Stimulated activated CD8-positive, alpha-beta memory T cell treated with anti-CD3 and anti-CD28 coated beads, Interleukin-4, amount 100 ng/mL, for 4 hours (primary cell): ENCODE measurements at places on chromosomes 4 and X.

GRCh38 chr4:125091-125771, 930 bp downstream of the ZNF718 start:
- no peak for DNase-seq

DNA sequence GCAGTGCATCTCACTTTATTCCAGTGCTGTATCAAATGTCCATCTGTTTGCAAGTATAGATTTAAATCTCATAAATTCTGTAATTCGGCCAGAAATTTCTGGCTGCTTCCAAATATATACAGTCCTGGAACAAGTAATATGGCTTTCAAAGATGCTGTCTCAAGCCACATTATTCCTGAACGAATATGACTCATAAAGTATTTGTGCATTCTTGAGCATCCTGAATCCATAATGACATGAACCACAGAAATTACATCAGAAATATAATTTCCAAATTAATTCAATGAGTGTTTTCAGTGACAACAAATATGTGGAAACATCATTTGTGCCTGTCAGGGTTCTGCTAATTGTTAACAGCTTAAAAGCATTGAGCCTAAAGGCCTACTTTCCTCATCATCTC, 140.9 kb upstream of the HPGD start:
- no peak for DNase-seq

- no peak for DNase-seq
These were observed 7.8 kb upstream of the NUP54 start for GRCh38 chr4:76155979-76156378.

DNA sequence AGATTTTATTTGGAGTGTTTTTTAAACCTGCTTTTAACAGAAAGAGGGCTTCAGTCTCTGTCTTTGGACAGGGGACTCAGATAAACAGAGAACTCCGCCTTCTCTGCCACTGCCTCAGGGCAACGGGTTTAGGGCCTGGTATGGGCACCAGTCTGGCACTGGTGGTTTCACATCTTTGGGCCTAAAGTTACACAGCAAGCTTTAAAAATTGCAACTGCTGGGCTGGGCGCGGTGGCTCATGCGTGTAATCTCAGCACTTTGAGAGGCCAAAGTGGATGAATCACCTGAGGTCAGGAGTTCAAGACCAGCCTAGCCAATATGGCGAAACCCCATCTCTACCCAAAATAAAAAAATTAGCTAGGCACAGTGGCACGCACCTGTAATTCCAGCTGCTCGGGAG, 10.3 kb upstream of the NAT8L start:
- no peak for DNase-seq

DNA sequence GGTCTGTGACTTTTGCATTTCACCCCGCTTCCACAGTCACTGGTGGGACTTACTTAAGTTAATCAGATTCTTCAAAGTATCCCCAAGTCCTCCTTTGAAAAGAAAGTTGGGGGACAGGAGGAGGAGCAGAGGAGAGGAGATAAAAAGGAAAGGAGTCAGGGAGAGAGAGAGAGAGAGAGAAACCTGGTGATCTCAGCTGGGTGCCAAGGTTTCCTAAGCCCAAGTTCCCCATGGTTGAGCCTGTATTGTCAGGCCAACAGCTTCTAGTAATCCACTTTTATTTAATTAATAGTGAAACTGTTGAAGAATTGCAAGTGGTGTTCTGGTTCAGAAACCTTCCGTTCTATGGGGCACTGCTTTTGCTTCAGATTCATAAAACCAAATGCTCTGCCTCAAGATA, 91.6 kb downstream of the AR start:
- DNase-seq: no peak

GRCh38 chr4:36187723-36188333, 56.5 kb downstream of the ARAP2 start:
- DNase-seq: no peak

GRCh38 chrX:38975368-38975942, 174.2 kb downstream of the MID1IP1 start:
- no peak for DNase-seq

DNA sequence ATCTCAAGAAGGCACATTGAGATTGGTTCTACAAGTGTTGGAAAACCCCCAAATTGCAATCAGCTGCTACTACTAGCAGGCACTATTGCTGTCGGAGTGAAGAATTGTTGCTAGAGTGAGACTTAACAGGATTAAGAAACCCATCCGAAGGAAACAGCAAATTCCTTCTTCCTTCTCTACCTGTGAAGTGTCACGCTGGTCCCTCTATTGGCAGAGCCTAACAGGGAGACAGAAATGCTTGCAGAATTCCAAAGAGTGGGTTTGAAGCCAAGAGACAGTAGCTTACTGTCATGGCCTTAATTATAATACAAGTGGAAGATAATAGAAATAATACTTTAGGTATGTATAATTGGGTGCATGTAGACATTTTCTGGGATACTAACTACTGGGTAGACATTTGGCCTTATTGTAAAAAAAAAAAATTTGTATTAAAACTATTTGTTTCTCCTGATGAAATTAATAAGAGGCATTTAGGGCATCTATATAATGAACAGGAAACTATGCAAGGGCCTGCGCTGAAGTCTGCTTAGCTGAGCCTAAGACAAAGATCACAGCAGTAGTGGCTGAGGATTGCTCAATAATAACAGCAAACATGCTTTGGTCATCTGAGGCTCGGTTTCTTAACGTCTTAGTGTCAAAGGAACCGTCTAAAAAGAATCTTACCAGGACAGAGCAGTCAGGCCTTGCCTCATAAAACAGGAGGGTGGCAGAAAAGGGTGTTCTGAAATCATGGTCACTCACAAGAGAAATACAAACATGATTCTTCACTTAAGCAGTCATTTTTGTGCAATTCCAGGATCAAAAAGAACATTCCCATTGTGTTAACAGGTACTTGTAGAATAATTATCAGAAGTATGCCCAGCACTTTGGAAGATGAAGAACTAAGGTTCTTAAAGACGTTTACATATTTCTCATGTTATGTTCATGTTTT, 40.8 kb downstream of the FAM241A start:
- no peak for DNase-seq

- DNase-seq: no peak
These were observed 39.6 kb upstream of the SLC7A3 start for GRCh38 chrX:70970482-70970995.
